Activated T-helper 1 cell treated with anti-CD3 and anti-CD28 coated beads, Interleukin-12 subunit alpha, Interleukin-12 subunit beta, Interleukin-2, Interleukin-4 antibody, amounts not matched to agents 30 ng/mL and 10 ng/mL and 1 ng/mL, durations not matched to agents 14 hours and 24 hours and 36 hours (primary cell): ENCODE measurements at places on chromosomes 12 and 14. TPM values are rescaled to one million over a fixed set of nuclear protein-coding genes. Genes with fewer than 3 reads are reported as not detected.
A peak's percentile ranks its signal among the peaks of the same experiment; 100 is the strongest.

DNA sequence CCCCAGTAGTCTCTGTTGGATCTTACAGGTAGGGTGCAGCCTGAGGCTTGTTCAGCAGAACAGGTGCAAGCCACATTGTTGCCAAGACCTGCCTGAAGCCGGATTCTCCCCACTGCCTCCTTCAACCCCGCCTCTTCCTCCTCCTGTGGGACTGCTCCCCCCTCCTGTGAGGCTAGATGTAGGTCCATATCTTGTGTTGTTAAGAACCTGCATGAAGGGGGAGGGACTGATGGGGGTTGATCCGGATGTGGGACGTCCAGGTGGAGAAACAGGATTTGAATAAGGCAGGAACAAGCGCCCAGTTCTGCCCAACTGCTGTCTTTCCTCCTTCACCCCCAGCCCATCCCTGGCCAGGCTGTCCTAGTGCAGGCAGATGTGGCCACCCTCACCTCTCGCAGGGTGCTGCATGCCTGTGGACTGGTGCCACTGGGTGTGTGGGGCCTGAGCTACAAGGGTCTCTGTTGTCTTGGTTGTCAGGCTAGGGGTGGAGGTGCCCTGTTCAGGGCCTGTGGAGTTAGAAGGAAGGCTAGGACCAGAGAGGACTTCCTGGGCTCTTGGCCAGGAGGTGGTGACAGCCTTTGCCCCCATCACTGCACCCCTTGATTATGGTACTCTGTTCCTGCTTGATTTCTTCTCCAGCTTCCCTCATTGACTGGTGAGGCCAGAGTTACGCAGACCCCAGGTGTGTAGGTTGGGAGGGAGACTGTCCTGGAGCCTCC is 1.4 kb downstream of the NR4A1 start:
- H3K4me1 ChIP-seq, result peaks cover 35% of the 10 kb centered on the region
- no peaks in the 10 kb centered on the region for H3K27me3 ChIP-seq
- H3K27ac ChIP-seq, result peak overlapping the region; percentile 92
- DNase-seq, result no peak
- H3K36me3 ChIP-seq, result peaks cover 25% of the 10 kb centered on the region
- H3K4me3 ChIP-seq, result peak overlapping the region; percentile 96

DNA sequence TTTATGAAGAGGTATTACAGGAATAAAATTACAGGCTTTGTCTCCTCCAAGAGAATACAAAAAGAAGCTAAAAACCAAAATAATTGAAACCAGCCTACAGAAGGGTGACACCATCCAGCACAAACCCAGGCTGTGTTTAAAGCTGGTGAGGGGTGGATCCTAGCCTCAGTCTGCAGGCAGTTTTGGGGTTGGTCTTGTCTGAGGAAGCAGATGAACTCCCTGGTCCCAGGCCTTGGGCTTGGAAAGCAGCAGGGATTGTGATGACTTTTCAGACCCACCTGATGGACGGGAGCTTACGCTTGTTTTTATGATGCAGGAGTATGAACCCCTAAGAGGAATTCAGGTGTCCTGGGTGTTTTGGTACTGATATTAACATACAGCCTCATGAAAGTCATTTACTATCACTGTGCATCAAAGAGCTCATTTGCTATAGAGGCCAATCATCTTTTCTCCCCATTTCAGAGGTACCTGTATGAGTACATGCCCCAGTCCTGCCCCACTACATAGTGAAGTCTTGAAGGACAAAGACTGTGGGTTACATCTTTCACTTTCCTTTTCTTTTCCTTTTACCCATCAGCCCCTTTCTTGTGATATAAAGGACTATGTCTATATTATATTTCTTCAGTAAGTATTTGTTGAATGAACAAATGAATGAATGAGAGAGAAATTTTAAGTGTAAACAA is 18.1 kb downstream of the PRICKLE1 start:
- H3K27ac ChIP-seq, result no peak overlapping the region
- no peak for DNase-seq
- peaks cover 4% of the 10 kb centered on the region for H3K27me3 ChIP-seq
- no peaks in the 10 kb centered on the region for H3K36me3 ChIP-seq
- H3K4me1 ChIP-seq, result no peaks in the 10 kb centered on the region

DNA sequence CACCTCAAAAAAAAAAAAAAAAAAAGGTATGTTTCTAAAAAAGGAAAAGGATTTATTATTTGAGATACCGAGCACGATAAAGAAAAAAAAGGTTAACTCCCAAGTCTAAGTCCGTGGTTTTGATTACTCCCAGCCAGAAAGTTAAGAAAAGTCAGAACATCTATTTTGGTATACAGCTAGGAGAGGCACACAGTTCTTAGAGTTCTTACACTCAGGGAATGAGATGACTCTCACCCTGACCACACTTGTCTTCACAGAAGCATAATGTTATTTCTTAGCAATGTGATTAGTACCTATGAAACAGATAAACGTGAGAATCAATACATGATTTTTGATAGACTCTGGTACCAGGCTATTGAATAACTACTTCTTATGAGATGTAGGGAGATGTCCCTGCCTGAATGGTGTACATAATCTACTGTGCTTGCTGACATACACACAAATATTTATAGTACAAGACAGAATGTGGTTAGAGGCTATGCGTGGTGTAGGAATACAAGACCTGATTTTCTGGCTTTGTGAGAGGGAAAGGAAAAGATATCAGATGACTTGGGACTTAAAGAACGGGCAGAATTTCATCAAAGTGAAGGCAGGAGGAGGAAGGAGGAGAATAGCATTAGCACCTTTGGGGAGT is 31.6 kb downstream of the LIMA1 start:
- no peak overlapping the region for H3K4me3 ChIP-seq
- DNase-seq, result no peak
- H3K27me3 ChIP-seq, result peaks cover 1% of the 10 kb centered on the region
- peaks cover 39% of the 10 kb centered on the region for H3K4me1 ChIP-seq
- peaks cover 8% of the 10 kb centered on the region for H3K36me3 ChIP-seq

- H3K36me3 ChIP-seq, result no peaks in the 10 kb centered on the region
- no peak overlapping the region for H3K4me3 ChIP-seq
- H3K27me3 ChIP-seq, result peaks cover 2% of the 10 kb centered on the region
These were observed 93.9 kb upstream of the DIO3 start for GRCh38 chr14:101467181-101467926.

Gene ANO4
- total RNA-seq, result not detected in 2 replicates

DNA sequence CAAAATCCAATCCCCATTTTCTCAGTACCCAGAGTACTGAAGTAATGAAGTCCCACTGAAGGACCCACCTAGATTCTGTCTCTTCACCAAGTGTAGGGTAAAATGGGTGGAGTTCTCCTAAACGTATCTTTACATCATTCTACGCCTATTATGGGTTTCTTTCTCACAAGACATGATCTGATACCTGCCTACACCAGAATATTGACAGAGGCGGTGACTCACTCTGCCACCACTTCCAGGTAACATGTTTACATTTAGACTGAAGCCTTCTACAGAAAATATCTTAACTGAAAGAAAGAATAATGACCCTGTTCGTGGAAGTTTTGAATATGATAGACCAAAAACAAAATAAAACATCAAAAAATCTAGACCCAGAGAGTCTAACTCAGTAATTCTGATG is 89.8 kb downstream of the BTG1 start:
- peak overlapping the region; percentile 58 for H3K4me3 ChIP-seq
- peak; percentile 37 for DNase-seq
- H3K36me3 ChIP-seq, result peaks cover 31% of the 10 kb centered on the region
- no peaks in the 10 kb centered on the region for H3K27me3 ChIP-seq
- H3K4me1 ChIP-seq, result peaks cover 67% of the 10 kb centered on the region
- H3K27ac ChIP-seq, result peak overlapping the region; percentile 90

DNA sequence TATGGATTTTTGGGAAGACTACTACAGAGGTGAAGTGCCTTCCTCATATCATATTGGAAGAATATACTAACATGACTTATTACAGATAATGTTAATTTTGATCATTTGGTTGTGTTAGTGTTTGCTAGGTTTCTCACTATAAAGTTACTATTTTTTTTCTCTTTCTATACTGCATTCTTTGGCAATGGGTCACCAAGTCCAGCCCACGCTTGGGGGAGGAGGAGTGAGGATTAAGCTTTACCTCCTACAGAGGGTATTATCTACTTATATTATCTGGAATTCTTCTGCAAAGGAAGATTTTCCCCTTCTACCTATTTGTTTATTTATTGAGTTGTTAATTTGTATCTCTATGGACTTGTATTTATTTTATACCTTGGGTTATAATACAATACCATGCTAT is 31.5 kb downstream of the SCN8A start:
- H3K4me1 ChIP-seq, result no peaks in the 10 kb centered on the region
- H3K27ac ChIP-seq, result no peak overlapping the region
- H3K27me3 ChIP-seq, result peaks cover 6% of the 10 kb centered on the region
- H3K4me3 ChIP-seq, result no peak overlapping the region
- no peaks in the 10 kb centered on the region for H3K36me3 ChIP-seq

Gene STAC3
- total RNA-seq, result 3.1 and 4.2 TPM in 2 replicates

DNA sequence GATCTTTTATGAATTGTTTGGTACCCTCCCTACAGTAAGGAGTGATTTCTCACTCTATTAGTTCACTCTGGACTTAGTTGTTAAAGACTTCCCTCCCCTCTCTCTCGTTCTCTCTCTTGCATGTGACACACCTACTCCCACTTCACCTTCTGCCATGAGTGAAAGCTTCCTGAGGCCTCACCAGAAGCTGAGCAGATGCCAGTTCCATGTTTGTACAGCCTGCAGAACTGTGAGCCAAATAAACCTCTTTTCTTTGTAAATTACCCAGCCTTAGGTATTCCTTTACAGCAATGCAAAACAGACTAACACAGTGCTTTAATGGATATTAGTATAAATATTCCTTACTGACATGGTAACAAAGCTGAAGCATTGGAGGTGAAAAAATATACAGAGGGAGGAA is 187.7 kb downstream of the SSPN start:
- peaks cover 20% of the 10 kb centered on the region for H3K36me3 ChIP-seq
- H3K4me1 ChIP-seq, result no peaks in the 10 kb centered on the region
- no peak for DNase-seq
- no peak overlapping the region for H3K27ac ChIP-seq
